ENCODE measurements at places on chromosomes 1 and 21.
A peak's percentile ranks its signal among the peaks of the same experiment; 100 is the strongest.

DNA sequence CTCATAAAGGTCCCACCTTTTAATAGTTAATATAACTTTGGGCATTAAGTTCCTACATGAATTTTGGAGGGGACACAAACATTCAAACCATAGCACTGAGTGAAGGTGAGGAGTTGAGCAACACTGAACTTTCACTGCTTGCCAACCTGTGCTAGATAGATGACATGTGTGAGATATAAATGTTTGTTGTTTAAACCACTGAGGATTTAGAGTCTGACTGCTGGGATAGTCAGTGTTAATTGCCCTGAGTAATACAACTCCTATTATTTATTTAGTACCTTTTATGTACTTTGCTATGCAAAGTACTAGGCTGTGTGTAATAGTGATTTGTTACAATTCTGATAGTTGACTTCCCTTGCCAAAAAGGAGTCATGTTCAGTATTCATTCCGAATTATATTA, 32.4 kb upstream of the SLC16A1 start:
- DNase-seq = no peak

DNA sequence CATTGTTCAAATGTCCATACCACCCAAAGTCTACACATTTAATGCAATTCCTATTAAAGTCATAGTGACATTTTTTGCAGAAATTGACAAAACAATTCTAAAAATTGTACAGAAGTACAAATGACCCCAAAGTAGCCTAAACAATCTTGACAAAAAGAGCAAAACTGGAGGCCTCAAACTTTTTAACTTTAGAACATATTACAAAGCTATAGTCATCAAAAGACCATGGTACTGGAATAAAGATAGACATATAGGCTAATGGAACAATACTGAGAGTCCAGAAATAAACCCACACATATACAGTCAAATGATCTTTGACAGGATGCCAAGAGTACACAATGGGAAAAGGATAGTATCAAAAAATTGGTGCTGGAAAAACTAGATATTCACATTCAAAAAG, 213.2 kb upstream of the SAMSN1 start:
- no peak for DNase-seq

DNA sequence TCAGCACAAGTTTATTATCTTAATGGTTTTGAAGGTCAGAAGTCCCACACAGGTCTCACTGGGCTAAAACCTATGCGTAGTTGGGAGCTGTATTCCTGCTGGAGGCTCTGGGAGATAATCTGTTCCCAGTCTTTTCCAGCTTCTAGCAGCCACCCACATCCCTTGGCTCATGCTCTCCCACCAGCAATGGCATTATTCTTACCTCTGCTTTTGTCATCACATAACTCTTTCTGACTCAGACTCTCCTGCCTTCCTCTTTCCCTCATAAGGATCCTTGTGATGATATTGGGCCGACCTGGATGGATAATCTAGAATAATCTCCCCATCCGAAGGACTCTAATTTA, 122.2 kb upstream of the PRDX6 start:
- no peak for DNase-seq

- peak; percentile 58 for DNase-seq
Measured at GRCh38 chr1:160576390-160576789, 2.9 kb downstream of the CD84 start.

GRCh38 chr1:147815503-147815902, 55.1 kb upstream of the GJA5 start:
- DNase-seq = no peak
